ENCODE measurements at places on chromosomes 5 and 9.

DNA sequence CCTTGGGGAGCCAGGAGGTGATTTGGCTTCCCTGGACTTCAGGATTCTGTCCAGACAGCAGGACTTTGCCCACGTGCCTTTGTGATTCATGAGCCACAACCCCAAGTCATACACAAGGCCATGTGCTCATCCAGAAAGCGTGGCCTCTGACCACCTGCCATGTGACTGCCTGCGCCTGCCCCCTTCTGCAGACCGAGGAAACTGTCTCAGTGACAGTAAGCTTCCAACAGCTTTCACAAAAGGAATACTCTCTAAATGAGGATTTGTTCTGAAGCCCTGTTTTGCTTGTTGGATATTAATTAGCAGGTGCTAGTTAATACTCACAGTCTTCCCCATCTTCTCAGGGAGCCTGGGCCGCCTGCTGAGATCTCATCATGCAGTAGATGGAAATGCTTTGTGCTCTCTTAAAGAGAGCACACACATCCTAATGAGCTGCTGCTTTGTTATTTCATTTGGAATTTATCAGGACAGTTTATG is 36.9 kb upstream of the ANGPTL2 start:
- DNase-seq, result peak; percentile 71

GRCh38 chr5:82817897-82818676 is 259.1 kb downstream of the TMEM167A start:
- no peak for DNase-seq

- no peak for DNase-seq
Observed at GRCh38 chr5:160385496-160385895, 14.4 kb downstream of the FAM200C start.

GRCh38 chr5:120479066-120479465 is 15.0 kb downstream of the PRR16 start:
- DNase-seq, result no peak

GRCh38 chr5:118956727-118957126 is 31.6 kb downstream of the DTWD2 start:
- DNase-seq, result no peak

- DNase-seq, result no peak
Observed at GRCh38 chr9:72996114-72996513, 43.3 kb upstream of the ALDH1A1 start.

GRCh38 chr9:95478335-95478734 is 38.4 kb downstream of the PTCH1 start:
- no peak for DNase-seq

DNA sequence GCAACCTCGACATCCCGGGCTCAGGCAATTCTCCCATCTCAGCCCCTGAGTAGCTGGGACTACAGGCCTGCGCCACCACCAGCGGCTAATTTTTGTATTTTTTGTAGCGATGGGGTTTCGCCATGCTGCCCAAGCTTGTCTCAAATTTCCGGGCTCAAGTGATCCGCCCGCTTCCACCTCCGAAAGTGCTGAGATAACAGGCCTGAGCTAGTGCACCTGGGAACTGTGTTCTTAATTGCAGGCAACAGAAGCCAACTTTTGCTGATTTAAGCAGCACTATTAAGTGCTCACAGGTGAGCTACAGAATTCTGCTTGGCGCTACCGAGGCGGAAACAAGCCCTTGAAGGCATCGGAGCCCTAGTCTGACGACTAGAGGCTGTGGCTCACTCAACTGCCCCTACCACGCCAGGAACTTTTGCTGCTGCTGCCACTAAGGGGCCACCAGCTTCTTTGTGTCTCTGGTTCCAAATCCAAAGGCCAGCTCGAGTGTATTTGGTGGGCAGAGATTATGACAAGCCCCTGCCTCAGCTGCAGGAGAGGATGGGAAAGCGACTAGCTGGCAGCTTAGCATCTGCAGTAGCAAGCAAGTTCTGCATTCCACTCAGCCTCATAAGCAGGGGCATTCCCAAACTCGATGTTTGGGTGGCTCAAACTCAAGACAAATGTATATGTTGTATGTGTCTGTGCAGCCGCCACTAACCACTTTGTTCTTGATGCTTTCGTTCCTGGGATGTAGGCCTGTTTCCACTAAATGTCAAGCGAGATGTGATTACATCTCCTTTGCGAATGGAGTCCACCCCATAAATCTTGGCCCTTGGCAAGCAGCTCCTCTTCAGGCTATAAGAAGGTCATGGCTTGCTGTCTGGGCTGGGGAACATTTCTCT is 10.6 kb upstream of the HMCN2 start:
- DNase-seq, result no peak

DNA sequence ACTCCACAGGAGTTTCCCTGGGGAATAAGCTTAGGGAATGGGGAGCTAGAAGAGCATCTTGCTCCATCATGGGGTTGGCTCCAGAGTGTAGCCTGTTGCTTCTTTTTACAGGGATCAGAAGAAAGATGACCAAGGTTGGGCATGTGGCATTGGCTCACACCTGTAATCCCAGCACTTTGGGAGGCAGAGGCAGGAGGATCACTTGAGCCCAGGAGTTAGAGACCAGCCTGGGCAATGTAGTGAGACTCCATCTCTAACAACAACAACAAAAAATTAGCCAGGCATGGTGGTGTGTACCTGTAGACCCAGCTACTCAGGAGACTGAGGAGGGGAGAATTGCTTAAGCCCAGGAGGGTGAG is 18.4 kb downstream of the NUDT2 start:
- DNase-seq, result no peak

DNA sequence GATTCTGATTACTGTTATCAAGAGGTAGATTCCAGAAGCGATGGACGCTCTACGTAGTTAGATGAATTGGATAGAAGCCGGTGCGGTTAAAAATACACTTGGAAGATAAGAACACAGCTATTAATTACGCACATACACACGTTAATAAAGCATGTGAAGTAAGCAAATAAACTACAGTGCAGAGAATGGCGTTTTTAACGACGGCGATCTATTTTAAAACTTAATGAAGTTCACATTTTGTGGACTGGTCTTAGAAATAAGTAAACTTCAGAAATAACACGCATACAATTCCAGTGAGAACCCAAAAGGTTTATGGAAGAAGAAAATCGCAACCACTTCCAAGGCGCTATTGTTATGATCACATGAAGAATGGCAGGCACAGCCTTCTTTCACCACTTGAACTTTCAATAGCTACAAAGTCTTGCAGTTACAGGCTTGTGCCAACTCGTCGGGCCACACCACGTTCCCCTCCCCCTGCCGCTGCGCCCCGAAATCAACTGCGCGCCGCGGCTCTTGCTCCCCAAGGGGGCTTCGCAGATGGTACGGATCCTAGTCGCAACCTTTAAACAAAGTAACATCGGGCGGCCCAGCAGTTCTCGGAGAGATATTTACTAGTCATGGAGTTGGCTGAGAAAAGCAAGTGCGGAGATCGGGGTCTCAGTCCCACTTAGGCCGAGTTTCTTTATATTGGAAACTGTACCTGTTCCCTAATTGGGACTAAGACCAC is 866 bp upstream of the SEMA6A start:
- DNase-seq, result peak; percentile 53

DNA sequence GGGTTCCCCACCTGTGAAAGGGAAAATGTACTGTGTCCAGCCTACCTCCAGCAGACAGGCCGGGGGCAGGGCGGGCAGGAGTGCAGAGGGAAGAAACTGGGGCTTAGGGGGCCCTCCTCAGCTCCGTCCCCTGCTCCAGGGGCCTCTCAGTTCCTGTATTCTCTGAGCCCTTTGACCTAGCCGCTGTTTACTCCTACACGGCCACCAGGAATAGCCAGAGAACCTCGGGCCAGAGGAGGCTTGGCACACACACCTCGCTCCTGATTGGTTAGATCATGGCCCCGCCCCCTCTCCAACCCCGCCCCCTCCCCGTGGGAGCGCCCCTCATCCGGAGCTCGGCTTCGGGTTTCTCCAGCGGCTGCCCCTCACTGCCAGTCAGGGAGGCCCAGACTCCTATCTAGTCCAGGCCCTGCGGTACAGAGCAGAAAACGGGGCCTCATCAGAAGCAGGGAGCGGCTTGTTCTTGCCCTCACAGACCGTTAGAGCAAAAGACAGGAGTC is 2.2 kb downstream of the ST6GALNAC6 start:
- peak; percentile 72 for DNase-seq

DNA sequence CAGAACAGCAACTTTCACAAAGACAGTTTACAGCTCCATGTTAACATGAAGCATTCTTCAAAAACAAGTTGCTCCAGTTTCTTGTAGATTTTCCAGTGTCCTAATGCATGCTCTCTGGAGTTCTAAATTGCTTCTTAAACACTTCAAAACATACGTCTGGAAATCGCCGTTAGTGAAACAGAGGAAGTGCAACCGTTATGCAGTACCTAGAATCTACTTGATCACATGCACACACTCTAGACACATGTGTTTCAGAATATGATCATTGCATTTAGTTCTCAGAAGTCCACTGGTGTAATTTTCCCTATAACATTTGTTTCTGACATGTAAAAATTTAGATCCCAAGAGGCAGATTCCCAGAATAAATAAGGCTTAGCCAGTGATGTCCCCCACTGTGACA is 41.1 kb upstream of the RUFY1 start:
- no peak for DNase-seq

DNA sequence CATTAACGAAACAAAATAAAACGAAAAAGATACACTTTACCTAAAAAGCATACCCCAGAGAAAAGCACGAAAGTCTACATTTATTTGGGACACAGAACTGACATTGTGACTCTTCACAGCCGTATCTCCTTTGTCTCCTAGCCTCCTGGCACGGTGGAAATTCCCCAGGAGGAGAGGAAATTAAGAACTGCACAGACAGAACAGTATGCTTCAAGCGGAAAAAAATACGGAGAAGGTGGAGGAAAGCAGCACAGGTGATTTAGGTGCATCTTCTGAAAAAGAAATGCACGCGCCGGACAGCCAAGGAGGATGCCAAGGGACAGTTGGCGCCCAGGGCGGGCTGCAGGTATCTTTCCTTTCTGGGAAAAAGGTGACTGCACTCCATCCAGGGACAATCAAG is 32.0 kb downstream of the DDX31 start:
- DNase-seq, result no peak

DNA sequence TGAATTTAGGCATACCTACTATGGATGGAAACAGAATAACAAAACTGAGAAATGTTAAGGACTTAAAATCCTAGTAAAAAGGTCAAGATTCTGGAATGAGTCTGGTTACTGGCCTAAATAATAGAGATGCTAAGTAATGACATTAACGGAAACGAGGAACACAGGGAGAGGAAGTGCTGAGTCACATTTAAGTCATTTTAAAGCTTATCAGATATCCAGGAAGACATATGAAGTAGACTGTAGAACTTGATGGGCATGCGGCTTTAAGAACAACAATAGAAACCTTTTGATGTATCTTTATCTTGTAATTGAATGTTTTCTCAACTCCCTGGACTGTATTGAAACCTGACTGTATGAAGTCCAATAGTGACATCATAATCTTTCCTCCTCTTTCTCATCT is 1251.4 kb upstream of the CDH6 start:
- DNase-seq, result no peak
